ENCODE measurements at places on chromosomes 5 and 9.

DNA sequence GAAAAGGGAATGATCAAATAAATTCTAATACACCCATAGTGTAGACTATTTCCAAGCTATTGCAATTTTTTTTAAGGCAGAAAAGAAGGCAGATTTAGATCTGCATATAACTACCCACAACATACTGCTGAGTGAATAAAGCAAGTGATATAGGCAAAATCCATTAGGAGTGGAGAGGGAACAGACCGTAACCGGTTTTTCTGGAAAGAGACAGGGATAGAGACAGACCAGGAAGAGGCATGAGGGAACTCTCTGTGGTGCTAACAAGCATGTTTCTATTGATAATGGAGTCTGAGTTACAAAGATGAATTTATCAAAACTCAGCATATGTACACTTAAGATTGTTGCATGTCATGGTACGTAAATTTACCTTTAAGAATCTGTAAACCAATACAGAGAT lies 14.5 kb downstream of the ZDHHC21 start:
- no peak for DNase-seq

DNA sequence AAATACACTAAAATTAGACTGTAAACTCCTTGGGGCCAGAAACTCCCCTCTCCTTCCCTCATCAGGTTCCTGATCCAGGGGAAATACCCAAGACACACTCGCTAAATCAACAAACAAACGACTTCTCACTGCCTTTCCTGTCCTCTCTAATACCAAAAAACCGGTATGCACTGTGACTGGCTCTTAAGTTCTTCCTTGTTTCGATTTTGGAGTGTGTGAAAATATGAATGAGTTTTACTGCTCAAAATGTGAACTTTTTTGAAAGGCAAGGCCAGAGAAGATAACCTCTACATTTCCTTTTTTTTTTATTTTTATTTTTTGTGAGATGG lies 81.1 kb upstream of the EPB41L4B start:
- no peak for DNase-seq

- DNase-seq, result no peak
Measured at GRCh38 chr5:136330353-136331038, 34.8 kb downstream of the TRPC7 start.

DNA sequence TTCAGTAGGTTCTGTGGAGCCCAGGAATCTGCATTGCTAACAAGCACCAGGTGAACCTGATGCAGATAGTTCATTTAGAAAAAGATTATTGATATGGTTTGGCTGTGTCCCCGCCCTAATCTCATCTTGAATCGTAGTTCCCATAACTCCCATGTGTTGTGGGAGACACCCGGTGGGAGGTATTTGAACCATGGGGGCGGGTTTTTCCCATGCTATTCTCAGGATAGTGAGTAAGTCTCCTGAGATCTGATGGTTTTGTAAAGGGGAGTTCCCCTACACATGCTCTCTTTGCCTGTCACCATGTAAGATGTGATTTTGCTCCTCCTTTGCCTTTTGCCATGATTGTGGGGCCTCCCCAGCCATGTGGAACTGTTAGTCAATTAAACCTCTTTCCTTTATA lies 212.0 kb downstream of the RAB3C start:
- DNase-seq, result no peak
